ENCODE measurements at places on chromosomes 12 and 14. TPM values are rescaled to one million over a fixed set of nuclear protein-coding genes. Genes with fewer than 3 reads are reported as not detected.

KLRG1 gene
- 3.9 TPM for total RNA-seq

- peak; percentile 55 for DNase-seq
Observed at GRCh38 chr12:4116251-4117111, 157.1 kb upstream of the CCND2 start.

DNA sequence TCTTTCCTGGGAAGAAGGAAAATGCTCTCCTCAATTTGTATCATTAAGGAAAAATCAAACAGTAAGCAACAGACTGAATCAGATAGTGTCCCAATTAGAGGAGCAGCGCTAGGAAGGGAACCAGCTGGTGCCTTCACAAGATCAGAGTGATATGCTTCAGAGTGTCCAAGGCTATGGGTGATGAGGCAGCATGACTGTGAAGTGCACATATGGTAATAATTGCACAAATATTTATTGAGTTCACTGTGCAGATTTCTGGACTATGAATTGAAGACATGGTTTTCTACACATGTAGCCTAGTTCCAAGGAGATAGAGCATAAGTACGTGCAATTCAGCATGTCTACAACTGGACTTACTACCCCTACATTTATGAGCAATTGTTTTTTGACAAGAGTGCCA, 78.8 kb upstream of the EVL start:
- no peak for DNase-seq

GRCh38 chr14:80978403-80978802, 23.0 kb downstream of the TSHR start:
- DNase-seq, result no peak

GRCh38 chr14:31263485-31264133, 56.0 kb upstream of the HECTD1 start:
- no peak for DNase-seq
